ENCODE measurements at places on chromosomes 7 and 10. TPM values are rescaled to one million over a fixed set of nuclear protein-coding genes. Genes with fewer than 3 reads are reported as not detected.

Gene LMOD2
- total RNA-seq = not detected

Gene VPS37D
- 3.1 TPM for total RNA-seq

Gene PDK4
- 37.9 TPM for total RNA-seq

Gene PTN
- not detected for total RNA-seq

Gene POLD2
- 138 TPM for total RNA-seq

Gene OR9A2
- total RNA-seq = not detected

Gene GSDME
- 48.2 TPM for total RNA-seq

Gene ELN
- total RNA-seq = 0.12 TPM

Gene ZNF239
- 2.0 TPM for total RNA-seq

Gene PKD2L1
- total RNA-seq = 0.38 TPM

Measured in A549 treated with dexamethasone at 1 μM for 4 hours (cell line).